ENCODE measurements at places on chromosomes 5 and 9. TPM values are rescaled to one million over a fixed set of nuclear protein-coding genes. Genes with fewer than 3 reads are reported as not detected.

Gene BTNL3
- not detected for polyA plus RNA-seq

- DNase-seq = peak; percentile 79
These were observed 27.4 kb downstream of the FAM219A start for GRCh38 chr9:34430843-34431437.

GRCh38 chr9:20823051-20823450, 139.0 kb downstream of the FOCAD start:
- DNase-seq = peak; percentile 30

DNA sequence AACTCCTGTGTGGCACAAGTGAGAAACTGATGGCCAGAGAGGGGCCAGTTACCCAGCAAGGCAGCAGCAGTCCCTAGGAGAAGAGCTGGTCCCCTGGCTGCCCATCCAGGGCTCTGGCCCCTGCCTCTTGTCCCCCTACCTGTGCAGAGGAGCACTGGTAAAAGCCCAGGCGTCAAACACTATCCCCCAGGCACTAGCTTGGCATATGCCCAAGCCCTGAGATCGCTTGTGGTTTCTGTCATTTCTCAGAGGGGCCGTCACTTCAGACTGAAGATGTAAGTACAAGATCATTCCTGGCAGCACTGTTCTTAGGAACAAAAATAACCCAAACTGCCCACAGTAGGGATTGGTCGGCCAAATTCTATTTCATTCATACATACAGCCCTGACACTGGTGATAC, 53.9 kb downstream of the COL15A1 start:
- peak; percentile 69 for DNase-seq

GRCh38 chr5:73339051-73339575, 109.5 kb downstream of the FOXD1 start:
- DNase-seq = no peak

- DNase-seq = no peak
These were observed 13.9 kb upstream of the COL5A1 start for GRCh38 chr9:134627417-134628353.

Gene MCC
- 4.8 TPM for polyA plus RNA-seq

Gene ZNF354C
- 4.4 TPM for polyA plus RNA-seq

Gene ARHGEF37
- polyA plus RNA-seq = 0.38 TPM

Gene ADAM19
- 19.3 TPM for polyA plus RNA-seq

- DNase-seq = no peak
These were observed 7.9 kb downstream of the TMEM167A start for GRCh38 chr5:83069096-83069799.

Gene CAMK4
- 5.9 TPM for polyA plus RNA-seq

- DNase-seq = no peak
These were observed 13.0 kb downstream of the ELL2 start for GRCh38 chr5:95948631-95949030.

Gene FOXD4L4
- polyA plus RNA-seq = not detected

DNA sequence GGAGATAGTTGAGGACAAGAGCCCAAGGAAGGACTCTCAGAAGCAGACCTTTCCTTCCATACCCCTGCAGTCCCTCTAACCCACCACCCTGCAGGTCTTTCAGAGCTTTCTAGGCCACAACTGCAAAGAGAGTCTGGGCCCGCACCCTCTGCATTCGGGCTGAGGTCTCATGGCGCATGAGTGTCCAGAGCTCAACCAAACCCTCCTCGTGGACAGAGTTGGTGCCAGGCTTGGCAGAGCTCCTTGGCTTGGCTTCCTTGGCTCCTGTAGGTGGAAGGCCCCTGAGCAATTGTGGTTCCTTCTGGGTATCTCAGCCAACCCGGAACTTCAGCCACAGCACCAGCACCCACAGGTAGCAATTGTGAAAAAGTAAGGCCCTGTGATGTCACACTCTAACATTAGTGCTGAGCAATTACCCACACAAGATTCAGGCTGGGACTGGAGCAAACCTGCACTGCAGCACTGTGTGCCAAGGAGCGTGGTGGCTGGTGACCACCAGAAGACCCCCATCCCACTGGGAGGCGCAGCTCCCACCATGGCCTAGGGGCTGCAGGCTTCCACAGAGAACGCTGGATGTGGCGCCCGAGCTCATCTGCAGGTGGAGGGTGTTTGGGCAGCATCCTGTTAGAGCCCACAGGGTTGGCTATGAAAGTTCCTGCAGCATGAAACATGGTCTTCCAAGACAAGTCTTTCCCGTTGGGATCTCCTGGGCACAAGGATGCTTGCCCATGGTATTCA, 38.8 kb downstream of the FOXI1 start:
- DNase-seq = no peak

Gene SCAMP1
- polyA plus RNA-seq = 44.3 TPM

Gene CATSPER3
- polyA plus RNA-seq = 0.32 TPM

- DNase-seq = no peak
These were observed 49.1 kb downstream of the FGF1 start for GRCh38 chr5:142636698-142637324.

Gene PARP8
- polyA plus RNA-seq = 13.8 TPM
